AG08395 (cell line): ENCODE measurements at places on chromosomes 3 and 15.

DNA sequence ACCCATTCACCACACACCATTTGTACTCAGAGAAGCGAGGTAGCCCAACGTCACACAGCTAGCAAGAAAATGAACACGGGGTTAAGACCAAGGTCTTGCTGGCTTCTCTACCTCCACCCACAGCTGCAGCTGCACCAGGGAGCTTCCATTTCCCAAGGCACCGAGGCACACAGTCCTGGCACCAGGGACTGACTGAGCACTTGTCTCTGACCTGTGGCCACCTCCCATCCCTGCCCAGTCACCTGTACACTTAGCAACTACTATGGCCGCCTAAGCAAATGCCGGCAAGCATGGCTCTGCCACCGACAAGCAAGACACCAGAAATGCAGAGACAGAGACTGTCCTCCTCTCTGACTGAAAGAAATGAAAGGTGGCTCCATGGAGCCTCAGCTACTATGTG, 15.3 kb downstream of the ZXDC start:
- no peak for DNase-seq

- DNase-seq, result no peak
Observed at GRCh38 chr15:45199136-45199810, 11.5 kb upstream of the SHF start.

GRCh38 chr3:191873736-191874135, 412.8 kb downstream of the PYDC2 start:
- no peak for DNase-seq

DNA sequence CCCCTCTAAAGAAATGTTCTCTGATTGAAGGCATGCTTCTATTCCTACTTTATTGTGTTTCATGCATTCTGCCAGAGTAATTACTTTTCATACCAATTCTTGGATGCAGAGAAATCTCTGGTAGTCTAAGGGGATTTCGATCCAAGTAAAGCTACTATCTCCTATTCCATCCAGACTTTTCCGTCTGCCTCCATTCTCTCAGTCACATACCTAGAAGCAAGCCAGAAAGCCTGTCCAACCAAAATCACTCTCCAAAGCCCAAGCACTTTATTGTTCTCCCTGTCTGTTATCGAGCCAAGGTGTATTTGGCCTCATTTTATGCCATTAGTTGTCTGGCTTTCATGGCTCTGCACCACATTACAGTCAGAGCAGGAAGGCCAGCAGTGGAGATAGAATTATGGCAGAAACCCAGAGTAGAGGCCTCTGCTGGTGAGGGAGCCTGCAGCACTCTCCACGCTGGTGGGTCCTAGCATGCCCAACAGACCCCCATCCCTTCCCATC, 95.9 kb downstream of the SLC49A4 start:
- no peak for DNase-seq

GRCh38 chr15:25849157-25849921, 13.8 kb downstream of the ATP10A start:
- peak; percentile 85 for DNase-seq

DNA sequence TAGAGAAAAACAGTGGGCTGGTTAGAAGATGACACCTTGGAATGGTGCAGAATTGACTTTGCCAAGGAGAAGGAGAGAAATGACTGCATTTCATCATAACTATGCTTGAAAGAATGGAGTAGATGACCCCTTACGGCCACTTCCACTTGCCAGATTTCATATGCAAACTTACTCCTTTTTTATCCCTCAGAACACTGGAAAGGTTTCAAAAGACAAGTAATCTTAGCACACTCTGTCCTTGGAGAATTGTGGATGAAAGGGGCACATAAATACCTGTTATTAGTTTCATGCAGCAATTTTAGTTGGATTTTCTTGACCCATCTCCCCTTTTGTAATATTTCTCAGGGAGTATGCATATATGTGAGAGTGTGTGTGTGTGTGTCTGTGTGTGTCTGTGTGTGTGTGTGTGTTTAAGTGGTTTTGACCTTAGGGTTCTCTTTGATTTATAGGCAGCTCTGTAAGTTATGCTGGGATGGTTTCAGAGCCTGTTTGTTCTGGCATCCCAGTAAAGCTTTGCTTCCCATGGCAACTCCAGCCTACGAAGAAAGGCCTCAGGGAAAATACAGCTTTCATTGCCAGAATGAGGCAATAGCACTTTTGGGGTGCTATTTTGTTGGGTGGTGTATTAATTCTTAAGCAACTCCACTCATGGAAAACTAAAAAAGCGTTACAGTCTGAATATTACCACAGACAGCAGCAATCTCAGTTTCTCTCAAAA, 122.2 kb upstream of the TP63 start:
- no peak for DNase-seq

- peak; percentile 73 for DNase-seq
Observed at GRCh38 chr15:74768771-74769342, 13.0 kb upstream of the CSK start.

DNA sequence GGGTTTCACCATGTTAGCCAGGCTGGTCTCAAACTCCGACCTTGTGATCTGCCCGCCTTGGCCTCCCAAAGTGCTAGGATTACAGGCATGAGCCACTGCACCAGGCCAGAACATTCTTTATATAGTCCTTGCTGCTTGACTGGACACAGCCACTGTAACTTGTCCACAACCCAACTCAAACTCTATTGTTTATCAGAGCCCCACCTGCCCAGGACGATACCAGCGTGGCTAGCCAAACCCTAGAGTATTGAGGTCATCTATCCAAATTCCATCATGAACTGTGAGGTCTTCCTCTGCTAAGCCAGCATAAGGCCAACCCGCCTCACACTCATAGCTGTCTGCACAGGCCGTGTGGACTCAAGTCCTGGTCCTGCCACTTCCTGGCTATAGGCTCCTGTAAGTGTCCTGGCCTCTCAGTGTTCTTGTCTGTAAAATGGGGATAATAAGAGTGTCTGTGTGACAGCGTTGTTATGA, 63.9 kb downstream of the DAPK2 start:
- DNase-seq, result no peak

- DNase-seq, result no peak
Observed at GRCh38 chr3:108806316-108806715, 16.3 kb upstream of the TRAT1 start.

- DNase-seq, result no peak
Observed at GRCh38 chr15:80769829-80770705, 9.1 kb upstream of the CEMIP start.

- peak; percentile 70 for DNase-seq
Observed at GRCh38 chr15:40338041-40338657, 2.6 kb downstream of the CCDC9B start.

DNA sequence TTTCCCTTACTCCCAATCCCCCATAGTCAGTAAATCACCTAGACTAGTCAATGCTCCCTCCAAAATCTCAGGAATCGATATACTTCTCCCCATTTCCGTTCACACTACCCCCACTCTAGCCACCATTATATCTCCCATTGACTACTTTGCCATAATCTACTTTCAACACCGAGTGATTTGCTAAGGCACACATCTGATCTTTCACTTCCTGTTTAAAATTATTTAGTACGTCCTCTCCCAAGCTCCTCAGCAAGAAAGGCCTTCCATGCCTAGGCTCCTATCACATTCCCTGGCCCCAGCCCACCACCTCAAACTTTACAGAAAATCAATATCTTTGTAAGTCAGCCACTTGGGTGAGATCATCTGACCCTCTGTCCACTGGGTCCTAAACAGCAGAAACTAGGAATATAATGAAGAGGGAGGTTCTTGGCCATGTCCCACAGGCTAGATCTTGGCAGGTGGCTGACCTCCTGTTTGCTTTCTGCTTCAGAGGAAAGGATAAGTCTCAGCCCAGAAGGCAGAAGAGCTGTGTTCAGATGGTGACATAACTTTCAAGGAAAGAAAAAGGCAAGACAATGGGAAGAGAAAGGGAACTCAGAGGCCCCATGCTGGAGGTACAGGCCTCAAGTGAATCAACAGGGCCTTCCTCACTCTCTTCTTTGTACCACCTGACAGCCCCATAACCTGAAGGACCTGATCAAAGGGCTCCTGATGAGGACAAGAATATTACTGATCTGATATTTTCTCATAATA, 103.0 kb downstream of the RPL22L1 start:
- DNase-seq, result no peak

GRCh38 chr3:64397573-64397972, 172.3 kb upstream of the PRICKLE2 start:
- DNase-seq, result no peak

DNA sequence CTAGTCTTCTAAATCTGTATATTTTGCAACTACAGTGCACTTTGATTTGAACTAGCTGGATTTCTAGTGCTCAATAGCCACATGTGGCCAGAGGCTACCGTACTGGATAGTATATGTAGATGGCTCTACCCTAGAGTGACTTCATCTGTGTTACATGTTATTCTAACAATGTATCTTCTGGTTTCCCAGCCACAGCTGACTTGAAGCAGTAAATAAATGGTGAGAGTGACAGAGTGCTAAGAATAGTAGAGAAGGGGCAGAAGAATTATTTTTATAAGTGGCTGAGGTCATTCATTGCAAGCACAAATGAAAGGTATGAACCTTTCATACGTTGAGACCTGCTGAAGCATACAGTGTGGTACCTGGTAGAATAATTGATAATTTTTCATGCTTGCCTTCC, 30.9 kb downstream of the KAT2B start:
- DNase-seq, result no peak

DNA sequence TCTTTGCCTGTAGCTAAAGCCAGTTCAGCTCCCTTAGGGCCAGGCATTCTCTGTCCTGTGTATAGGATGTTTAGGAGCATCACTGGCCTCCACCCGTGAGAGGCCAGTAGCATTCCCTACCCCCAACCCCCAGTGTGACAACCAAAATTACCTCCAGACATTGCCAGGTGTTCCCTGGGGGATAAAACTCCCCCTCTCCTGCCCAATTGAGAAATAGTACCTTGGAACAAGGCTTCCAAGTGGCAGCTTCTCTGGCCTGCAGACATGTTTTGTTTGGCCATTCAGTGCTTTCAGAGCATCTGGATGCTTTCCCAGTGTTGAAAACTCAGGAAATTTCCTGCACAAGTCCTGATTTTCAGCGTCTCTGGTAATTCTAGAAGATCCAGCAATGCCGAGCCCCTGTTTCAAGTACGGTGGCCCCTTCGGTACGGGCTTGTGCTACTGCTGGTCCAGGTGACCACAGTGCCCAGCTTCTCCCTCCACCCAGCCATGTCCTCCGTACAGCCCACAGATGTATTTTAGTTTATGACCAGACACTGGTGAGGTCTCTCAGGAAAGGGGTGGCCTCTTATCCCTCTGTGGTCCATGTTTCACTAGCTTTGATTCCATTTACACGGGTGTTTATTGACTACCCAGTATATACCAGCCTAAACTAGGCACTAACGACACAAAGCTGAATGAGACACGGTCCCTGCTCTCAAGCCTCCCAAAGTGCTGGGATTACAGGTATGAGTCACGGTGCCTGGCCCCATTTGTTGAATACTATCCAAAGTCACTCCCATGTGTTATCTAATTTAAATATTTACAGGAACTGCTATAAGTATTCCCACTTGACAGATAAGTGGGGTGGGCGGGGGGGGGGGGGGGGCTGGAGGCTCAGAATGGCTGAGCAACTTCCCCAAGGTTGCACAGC, 125.4 kb upstream of the RAD18 start:
- DNase-seq, result no peak

GRCh38 chr15:64019764-64020163, 26.5 kb downstream of the DAPK2 start:
- DNase-seq, result peak; percentile 44

GRCh38 chr3:9059489-9060400, 96.5 kb upstream of the RAD18 start:
- no peak for DNase-seq

DNA sequence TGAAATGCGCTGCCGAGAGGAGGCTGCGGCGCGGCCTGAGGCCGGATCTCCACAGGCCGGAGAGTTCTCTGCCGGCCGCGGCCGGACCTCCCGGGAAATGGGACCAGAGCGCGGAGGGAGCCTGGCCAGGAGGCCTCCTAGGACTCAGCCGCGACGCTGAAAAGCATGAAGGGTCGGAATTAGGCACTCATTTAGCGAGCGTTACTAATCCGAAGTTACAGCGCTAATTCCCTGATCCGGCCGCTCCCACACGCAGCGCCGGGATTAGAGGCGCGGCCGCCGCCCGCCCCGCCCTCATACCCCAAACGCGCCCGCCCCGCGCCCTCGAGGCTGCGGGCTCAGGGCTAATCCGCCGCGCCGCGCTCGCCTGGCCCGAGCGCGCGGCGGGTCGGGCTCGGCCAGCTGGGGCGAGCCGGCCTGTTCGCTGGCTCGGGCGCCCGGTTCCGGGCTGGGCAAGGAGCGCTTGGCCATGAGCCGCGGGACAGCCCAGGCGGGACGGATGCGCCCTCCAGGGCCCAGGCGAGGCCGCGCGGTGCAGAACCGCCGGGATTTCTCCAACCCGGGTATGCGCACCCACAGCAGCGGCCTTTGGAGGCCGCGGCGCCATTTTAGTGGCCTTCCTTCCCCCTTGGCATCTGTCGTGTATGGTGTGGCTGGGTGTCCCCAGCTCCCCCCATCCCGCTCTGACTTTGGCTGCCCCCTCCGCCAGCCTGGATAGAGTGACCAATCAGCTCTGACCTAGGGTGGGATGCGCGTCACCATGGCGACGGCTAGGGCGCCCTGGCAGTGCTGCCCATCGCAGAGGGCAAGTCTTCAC, 36.8 kb upstream of the POLG start:
- peak; percentile 39 for DNase-seq

DNA sequence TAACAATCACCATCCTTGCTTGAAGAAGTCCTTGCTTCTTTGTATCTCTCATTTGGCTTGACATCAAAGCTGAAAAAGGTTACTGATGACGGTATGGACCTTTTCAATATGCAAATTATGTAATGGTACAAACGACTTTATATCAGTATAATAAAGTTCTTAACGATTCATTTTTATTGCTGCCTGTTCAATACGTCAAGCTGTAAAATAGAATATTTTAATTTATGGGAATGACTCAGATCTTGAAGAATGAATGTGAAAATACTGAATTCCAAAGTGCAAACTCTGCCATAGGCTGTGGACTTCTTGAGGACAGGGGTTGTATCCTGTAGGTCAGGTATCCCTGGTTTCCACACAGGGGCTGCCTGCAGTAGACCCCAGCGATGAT, 156.2 kb downstream of the PLCL2 start:
- DNase-seq, result no peak

GRCh38 chr3:149291178-149291577, 42.3 kb downstream of the TM4SF18 start:
- DNase-seq, result no peak

DNA sequence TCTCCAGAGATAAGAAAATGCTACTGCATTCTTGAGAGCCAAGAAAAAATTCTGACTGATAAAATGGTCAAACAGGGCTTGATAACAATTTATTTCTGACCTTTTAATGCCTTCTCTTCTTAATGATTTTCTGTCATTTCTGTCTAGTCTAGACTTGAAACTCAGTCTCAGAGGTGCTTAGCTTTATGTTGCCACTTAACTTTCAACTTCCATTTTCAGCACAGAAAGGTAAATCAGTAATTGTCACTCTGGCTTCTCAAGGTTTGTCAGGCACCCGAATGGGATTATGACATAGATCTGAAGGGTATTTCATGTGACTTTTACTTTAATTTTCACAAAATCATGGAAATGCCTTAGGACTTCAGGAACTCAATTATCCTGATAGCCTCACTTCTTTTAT, 155.4 kb upstream of the GBE1 start:
- DNase-seq, result no peak

GRCh38 chr3:124035463-124036121, 43.7 kb upstream of the ROPN1 start:
- DNase-seq, result no peak
